Foreskin fibroblast (primary cell): ENCODE measurements at places on chromosomes 3 and 15.
A peak's percentile ranks its signal among the peaks of the same experiment; 100 is the strongest.

GRCh38 chr15:55434989-55435825 is 26.9 kb downstream of the PIERCE2 start:
- DNase-seq: peak; percentile 33

DNA sequence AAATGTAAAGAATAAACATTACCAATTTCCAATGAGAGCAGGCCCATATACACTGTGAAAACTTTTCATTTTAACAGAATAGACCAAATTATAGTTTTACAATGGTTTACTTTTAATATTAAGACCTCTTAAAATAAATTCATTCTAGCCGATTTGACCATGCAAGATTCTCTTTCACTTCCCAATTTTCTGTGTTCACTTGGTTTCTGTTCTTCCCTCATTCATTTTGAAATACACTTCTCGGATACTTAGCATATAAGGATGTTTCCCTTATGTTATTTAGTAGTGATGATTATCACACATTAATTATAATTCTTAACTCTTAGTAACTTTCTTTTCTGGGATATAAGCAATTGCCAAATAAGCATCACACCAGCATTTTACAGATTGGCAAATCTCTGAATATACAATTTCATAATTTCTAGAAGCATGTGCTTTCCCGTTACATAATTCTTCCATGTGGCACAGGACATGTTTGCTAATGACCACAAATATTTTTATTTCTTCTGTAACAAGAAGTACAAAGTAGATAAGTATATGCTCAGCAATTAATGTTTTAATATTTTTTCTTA is 13.9 kb downstream of the OR5H15 start:
- DNase-seq: no peak

DNA sequence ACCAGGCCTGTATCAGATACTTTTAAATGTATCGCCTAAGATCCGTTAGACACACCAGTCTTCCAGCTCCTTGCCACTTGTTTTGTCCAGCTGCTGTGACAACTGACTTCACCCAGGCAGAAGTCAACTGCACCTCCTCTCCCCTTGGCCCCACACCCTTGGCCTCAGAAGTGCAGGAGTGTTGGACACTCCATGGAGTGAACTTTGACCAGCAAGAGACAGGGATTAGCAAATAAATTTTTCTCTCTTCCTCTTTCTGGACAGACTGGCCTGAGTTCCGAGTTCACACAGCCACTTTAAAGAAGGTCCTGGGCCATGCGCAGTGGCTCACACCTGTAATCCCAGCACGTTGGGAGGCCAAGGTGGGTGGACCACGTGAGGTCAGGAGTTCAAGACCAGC is 2.9 kb upstream of the CLN6 start:
- no peak for DNase-seq

DNA sequence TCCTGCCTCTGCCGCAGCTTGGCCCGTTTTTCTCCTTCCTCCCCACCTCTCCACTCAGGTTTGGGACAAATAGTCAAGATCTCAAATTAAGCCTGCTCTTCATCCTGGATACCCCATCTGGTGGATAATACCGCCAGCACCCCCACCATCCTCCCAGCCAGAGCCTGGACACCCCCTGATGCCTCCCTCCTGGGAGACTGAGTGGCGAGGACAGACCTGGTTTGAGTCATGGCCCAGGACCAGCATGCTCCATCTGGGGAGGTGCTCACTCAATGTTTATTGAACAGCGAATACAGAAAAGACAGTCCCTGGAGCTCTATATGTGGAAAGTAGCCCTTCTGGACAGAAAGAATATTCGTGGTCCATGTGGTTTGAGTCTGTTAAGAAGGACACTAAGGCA is 23.3 kb downstream of the CTSH start:
- no peak for DNase-seq

DNA sequence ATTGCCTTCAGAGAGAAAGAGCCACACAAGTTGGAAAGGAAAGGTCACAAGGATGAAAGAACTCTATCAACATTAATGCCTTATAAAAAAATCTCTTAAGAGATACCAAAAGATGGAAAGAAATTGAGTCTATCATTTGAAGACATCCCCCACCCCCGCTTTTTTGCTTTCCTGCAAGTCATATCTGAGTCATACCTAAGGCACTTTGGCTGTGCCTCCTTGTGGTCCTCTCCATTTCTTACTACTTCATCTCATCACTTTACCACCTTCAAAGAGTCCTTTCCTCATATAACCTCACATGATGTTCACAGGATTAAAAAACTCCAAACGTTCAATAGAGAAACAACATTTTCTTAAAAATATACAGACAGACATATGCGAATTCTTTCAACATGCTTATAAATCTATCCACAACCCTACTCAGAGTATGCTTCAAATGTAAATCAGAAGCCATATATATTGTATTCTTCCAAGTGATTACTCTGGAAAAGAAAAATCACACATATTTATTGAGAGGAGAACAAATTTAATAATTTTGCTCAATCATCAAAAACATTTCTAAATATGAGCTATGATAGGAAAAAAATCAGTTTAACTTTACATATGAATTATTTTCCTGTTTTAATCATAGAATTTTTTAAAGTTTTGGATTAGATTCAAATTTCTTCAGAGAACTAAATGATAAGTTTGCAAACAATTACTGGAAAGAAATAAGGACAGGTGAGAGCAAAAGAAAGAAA is 1003.9 kb upstream of the CFAP20DC start:
- DNase-seq: no peak

GRCh38 chr15:58285921-58286278 is 145.9 kb upstream of the LIPC start:
- no peak for DNase-seq

DNA sequence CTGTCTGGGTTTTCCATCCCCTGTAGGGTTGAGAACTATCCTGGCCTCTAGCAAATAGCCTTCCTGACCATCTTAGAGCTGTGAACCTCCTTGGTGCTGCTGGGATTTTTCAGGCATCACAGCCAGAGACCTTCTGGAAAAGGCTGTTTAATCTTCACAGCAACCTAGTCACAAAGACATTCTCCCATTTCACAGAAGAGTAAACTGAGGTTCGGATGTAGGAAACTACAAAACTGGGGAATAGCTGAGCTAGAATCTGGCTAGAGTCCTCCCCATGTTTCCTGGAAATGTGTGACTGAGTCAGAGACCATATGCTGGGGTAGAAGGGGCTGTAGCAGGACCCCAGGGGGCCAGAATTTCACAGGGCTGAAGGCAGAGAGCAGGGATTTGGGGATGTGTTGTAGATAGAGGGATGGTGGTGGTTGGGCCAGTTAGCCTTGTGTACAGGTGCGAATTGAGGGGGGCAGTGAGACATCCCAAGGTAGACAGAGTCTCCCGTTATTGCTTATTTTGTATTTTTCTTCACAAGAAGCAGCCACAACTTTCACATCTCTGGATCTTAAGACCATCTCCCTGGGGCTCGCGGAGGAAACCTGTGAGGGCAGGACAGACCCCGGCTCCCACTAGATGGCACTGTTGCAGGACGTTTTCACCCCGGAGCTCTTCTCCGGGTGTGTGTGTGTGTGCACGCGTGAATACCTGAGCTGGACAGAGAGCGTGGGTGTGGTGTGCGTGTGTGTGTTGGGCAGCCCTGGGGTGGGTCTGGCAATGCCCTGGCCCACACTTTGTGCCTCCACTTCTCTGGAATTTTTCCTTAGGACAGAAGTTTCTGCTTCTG is 66.9 kb upstream of the PRR23C start:
- DNase-seq: peak; percentile 55
